NB4 (cell line): ENCODE measurements at places on chromosomes 6 and 20.

- no peak for DNase-seq
These were observed 21.6 kb upstream of the TULP4 start for GRCh38 chr6:158290659-158291058.

DNA sequence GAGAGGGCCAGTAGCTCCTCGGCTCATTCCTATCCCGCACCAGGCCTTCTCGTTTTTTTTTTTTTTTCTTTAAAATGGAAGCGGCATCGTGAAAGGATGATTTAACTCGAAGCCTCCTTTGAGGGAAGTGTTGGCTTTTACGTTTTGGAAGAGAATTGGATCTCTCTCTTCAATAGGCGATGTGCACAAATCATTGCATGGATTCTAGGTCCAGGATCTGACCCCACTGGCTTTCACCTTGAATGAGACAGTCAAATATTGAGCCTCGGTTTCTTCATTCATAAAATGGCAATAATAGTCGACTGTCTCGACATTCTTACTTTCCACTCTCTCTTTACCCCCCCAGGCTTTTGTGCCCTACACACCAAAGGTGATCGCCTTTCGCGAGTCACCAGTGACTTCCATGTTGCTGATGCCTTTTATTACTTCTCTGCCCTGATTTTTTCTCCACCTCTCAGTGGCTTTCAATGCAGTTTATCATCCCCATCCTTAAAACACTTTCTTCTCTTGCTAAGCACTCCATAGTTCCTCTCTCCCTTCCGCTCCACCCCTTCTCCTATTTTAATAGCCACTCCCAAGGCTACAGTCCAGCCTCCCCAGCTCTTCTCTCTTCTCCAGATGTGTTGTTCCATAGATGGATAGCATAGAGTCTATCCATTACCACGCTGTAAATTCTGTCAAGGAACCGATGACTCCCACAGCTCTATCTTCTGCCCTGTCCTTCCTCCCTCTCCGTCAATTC lies 473 bp upstream of the DTNBP1 start:
- no peak for DNase-seq

DNA sequence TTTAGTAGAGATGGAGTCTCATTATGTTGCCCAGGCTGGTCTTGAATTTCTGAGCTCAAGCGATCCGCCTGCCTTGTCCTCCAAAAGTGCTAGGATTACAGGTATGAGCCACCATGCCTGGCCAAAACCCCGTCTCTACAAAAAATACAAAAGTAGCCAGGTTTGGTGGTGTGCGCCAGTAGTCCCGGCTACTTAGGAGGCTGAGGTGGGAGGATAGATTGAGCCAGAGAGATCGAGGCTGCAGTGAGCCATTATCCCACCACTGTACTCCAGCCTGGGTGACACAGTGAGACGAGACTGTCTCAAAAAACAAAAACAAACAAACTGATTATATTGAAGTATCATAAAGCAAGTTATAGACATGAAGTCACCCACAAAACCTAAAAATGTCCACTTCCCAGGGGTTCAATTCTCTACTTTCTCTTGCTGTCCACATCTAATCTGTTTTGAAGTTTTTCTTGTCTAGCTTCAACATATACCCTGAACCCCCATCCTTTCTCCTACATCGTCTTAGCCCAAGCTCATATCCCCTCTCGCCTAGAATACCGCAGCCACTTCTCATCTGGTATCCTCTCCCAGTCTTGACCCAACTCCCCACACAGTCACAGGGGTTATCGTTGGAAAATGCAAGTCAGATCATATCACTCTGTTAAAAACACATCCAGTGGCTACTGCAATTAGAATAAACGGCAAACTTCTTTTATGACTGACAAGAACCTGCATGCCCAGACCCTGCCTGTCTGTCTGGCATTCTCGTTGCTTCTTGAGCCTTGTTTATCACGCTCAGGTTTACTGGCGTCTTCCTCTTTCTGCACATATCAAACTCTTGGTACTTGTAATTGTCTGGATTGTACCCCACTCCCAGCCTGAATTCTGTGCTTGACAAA lies 20.1 kb upstream of the NCOA3 start:
- no peak for DNase-seq

DNA sequence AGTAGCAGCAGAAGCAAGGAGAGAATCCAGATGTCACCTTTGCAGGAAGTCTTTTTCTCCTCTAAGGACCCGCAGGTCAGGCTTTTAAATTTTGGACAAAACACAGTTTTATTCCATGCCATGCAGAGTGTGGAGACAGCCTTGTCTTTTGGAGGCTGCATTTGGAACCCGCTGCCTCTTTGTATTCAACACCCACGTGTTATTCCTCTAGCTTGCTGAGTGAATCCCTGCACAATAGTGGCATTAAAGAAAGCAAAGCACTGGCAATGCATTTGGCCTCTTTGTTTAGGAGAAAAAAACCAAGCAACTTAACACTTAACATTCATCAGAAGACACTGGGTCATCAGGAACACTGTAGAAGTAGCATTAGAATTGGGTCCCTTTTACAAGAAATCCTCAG lies 43.5 kb downstream of the TFAP2B start:
- DNase-seq: no peak

DNA sequence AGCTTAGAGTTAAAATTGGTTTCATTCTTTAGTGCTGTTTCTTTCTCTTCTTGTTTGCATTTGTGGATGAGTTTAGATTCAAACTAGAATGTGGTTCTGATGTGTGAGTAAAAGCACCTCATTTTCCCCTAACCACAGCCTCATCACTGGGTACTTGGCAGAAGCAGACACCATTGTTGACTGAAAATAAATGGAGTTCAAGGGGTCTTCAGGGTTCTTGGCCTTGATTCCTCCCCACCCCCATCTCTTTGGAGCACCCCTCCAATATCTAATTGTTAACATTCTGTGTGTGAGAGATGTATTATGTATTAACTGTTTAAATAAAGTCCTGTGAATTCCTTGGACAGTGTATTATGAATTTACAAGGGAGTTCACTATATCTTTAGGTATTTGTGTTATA lies 59.6 kb downstream of the JARID2 start:
- DNase-seq: no peak

- no peak for DNase-seq
These were observed 35.4 kb downstream of the ELOVL4 start for GRCh38 chr6:79911992-79912391.

GRCh38 chr20:15726416-15726815 lies 846.8 kb downstream of the KIF16B start:
- no peak for DNase-seq

- DNase-seq: peak; percentile 42
These were observed at the start of gene UNC5CL for GRCh38 chr6:41039060-41039998. Gene UNC5CL (minus strand): TSS chr6:41039221. CDS start chr6:41035074, 4,147 bp downstream.

- no peak for DNase-seq
These were observed 44.3 kb upstream of the PTGIS start for GRCh38 chr20:49612127-49612738.

- no peak for DNase-seq
These were observed 719.0 kb downstream of the TBC1D32 start for GRCh38 chr6:120615238-120615637.

GRCh38 chr20:44135012-44135412 lies 52.0 kb downstream of the JPH2 start:
- peak; percentile 60 for DNase-seq

GRCh38 chr6:149489967-149490366 lies 5.2 kb upstream of the ZC3H12D start:
- DNase-seq: no peak

- DNase-seq: no peak
These were observed 72.4 kb upstream of the BTBD3 start for GRCh38 chr20:11845340-11845739.

DNA sequence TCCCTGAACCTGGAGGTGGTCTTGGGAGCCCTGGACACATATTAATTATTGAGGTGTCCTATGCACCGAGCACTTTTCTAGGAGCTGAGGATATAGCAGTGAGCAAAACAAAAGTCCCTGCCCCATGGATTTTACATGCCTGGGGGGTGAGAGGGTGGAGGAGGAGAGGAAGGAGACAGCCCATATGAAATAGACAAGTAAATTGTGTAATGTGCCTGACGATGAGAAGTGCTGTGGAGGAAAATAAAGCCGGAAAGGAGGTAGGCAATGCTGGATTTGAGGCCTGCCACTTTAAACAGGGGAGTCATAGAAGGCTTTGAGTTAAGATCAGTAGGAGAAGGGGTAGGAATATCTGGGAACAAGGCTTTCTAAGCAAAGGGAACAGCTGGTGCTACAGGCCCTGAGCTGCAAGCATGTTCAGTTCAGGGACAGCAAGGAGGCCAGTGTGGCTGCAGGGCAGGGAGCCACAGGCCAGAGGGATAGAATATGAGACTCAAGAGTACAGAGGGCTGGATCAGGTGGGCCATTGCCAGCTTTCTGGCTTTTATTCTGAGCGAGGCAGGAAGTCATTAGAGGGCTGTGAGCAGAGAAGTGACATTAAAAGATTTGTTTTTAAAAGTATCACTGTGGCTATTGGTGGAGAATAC lies 19.1 kb upstream of the MYLIP start:
- no peak for DNase-seq

- no peak for DNase-seq
These were observed 6.8 kb upstream of the TFAP2D start for GRCh38 chr6:50706575-50706974.

DNA sequence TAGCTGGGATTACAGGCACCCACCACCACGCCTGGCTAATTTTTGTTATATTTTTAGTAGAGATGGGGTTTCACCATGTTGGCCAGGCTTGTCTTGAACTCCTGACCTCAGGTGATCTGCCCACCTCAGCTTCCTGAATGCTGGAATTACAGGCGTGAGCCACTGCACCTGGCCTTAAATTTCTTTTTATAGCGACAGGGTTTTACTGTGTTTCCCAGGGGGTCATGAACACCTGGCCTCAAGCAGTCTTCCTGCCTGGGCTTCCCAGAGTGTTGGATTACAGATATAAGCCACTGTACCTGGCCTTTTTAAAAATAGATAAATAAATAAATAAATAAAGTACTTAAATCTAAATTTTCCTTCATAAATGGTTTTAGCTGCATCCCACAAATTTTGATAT lies 57.5 kb downstream of the LIN28B start:
- no peak for DNase-seq

DNA sequence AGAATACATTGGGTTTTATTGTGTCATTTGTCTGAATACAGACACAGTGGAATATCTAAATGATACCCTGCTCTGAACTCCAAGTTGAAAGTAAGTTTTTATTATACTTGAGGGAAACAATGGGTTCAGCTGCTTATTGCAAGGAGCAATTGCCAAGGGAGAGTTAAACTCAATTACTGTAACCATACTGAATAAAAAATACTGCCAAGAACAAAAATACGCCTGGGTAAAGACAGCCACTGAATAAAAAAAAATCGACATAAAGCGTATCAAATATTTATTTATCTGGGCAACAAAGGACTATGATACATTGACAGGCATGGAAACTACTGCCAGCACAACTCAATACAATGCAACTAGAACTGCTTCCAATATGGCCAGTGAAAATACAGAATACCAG lies 18.1 kb downstream of the TFAP2A start:
- DNase-seq: no peak

DNA sequence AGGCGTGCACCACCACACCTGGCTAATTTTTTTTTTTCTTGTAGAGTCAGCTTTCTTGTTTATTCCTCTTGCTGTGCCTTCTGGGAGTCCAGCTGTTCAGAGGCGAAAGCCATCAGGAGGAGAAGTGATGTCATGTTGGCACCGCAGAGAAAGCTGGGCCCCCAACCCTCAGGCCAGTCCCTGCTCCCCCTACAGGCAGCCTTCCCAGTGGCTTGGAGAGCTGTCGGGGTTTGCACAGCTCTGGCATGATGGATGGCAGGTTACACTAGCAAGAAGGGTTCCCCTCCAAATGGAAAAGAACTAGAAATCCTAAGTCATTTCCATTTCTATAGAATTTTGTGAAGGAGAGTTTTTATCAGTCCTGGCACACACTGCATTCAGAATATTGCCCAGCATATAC lies 72.6 kb downstream of the C6orf52 start:
- no peak for DNase-seq

- no peak for DNase-seq
These were observed 68.6 kb upstream of the RIPOR2 start for GRCh38 chr6:25004357-25004756.

- DNase-seq: no peak
These were observed 376.4 kb downstream of the CDH4 start for GRCh38 chr20:61628480-61628879.

GRCh38 chr20:34200023-34200422 lies 41.2 kb upstream of the ASIP start:
- no peak for DNase-seq

- peak; percentile 49 for DNase-seq
These were observed 33.5 kb upstream of the UBR2 start for GRCh38 chr6:42530296-42530695.

DNA sequence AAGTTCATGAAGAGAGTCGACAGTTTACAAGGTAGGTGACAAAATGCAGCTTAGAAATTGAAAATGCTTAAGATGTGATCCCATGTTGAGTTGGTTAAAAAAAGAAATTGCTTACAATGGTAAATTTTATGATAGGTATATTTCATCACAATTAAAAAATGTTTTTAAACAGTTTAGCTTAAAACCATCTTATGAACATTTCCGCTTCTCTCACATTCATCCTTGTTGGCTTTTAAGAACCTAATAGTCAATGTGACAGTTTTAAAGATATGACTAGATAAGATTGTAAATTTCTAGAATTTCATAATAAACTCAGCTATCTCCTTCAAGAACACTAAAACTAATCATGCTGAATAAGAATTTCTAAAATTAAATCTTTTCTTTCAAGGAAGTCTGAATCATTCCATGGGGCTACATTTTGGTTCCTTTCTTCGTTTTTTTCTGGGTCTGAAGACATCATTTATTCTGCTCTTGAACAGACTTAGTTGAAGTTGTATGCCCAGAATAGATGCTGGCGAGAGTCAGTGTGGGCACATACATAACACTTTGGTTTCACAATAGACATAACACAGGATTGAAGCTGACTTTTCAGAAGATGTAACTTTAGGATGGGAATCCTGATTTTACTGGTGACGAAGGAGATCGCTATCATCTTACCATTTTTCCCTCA lies 35.9 kb upstream of the LTV1 start:
- peak; percentile 65 for DNase-seq

GRCh38 chr6:114195631-114196403 lies 147.0 kb downstream of the HS3ST5 start:
- DNase-seq: no peak

- no peak for DNase-seq
These were observed 170.7 kb upstream of the KCNK16 start for GRCh38 chr6:39493174-39493573.

- DNase-seq: no peak
These were observed 23.2 kb downstream of the TRERF1 start for GRCh38 chr6:42428326-42429041.

DNA sequence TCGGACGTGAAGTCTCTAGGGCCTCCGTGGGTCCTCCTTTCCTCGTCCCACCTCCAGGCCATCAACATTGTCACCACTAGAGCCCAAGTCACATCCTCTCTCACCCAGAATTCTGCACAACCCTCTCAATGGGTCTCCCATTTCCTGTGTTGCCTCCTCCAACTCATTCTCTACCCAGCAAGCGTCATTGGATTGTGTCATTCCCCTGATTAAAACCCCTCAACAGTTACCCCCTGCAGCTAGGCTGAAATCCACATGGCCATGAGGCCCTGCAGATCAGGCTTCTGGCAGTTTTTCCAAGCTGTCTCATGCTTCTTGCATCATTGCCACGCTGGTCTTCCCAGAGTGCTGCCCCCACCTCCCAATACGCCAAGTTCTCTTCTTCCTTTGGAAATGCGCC lies 12.9 kb upstream of the FAM210B start:
- peak; percentile 55 for DNase-seq

- peak; percentile 56 for DNase-seq
These were observed 1.5 kb downstream of the TAGAP start for GRCh38 chr6:159043251-159043650.

GRCh38 chr6:169841907-169842606 lies 90.6 kb downstream of the ERMARD start:
- no peak for DNase-seq

- no peak for DNase-seq
These were observed 6.2 kb downstream of the BEND6 start for GRCh38 chr6:56961151-56961550.
